ENCODE measurements at places on chromosomes 1 and 21. TPM values are rescaled to one million over a fixed set of nuclear protein-coding genes. Genes with fewer than 3 reads are reported as not detected.

- DNase-seq, result no peak
These were observed 124.0 kb downstream of the CNIH3 start for GRCh38 chr1:224739997-224740684.

DNA sequence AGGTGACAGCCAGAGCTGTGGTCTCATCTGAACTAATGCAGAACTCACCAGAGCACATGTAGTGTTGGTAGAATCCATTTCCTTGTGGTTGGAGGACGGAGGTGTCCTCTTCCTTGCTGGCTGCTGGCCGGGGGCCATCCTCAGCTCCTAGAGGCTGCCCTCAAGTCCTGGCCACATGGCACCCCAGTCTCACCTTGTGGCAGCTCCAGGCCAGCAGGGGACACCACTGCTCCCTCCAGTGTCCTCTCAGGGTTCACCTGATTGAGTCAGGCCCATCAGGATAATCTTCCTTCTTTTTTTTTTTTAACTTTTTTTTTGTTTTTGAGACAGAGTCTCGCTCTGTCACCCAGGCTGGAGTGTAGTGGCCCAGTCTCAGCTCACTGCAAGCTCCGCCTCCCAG, 2.9 kb downstream of the KCNE1 start:
- no peak for DNase-seq

The F13B gene
- total RNA-seq, result not detected

The ANXA9 gene
- not detected for total RNA-seq

The LHX4 gene
- total RNA-seq, result not detected

DNA sequence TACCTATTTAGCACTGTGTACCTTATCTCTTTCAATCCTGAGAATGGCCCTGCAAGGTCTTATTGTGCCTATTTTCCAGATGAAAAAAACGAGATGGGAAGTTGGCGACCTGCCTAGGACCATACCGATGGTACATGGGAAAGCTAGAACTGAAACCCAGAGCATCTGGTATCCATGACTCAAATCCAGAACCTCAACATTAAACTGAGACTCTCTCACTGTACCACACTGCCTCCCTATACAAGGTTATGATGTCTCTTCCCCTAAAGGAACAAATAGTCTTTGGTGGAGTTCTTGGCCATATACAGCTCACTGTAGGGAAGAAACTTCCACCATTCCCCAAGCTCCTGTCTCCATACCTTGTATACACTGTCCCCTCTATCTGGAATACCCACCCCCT, 110.7 kb downstream of the TNR start:
- DNase-seq, result no peak

DNA sequence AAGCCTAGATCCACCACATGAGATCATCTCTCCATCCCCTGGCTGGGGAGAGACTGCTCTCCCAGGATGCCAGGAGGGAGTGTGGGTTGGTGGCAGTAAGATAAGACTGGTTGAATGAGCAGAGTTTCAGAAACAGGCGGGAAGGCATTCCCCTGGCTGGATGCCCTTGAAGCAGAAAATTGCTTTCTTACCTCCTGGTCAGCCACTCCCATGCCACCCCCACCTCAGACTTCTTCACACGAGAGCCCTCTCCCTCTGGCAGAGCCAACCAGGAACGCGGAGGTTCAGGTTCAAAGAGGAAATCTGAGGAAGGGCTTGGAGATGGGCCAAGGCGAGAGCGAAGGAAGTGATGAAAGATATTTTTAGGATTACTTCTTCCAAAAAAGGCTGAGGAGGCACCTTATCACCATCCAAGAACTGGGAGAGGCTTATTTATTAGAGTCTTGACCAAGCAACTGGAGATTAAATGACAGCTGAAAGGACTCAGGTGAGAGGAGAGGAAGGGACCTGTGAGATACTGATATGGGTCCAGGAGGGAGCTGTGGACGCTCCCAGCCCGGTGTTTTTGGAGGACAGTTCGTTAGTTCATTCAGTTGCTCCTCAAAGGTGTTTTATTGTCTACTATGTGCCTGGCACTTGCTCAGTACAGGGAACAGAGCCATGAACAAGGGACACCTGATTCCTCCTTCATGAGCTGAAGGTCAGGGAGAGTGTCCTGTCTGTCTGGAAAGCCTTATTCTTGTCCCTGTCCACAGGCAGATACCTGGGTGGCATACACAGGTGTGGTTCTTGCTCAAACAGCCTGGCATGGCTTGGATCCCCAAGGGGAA, 18.9 kb upstream of the SLC26A9 start:
- DNase-seq, result no peak

The GFI1 gene
- total RNA-seq, result 1.1 TPM

DNA sequence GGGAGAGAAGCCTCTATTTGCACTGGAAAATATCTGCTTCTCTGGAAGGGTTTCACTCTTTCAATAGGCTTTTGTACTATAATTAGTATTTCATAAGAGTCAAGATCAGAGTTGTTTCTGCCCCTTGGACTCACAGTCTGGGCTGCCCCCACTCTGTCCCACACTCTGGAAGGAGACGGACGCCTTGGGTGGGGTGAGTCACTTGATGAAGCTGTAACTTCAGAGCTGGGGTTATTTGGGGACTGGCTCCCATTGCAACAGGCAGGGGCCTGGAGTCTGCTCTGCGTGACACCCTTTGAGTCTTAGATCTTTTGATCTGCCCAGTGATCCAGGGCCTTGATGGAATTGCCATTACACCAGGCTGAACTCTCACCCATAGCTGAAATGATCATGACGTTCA, 4.0 kb upstream of the KCNA10 start:
- DNase-seq, result no peak

- DNase-seq, result no peak
These were observed 1524.3 kb upstream of the B3GALT2 start for GRCh38 chr1:194710671-194711070.

The C1orf226 gene
- total RNA-seq, result 4.4 TPM

GRCh38 chr1:47592296-47593012, 154.6 kb downstream of the FOXD2 start:
- no peak for DNase-seq

The FAM72D gene
- total RNA-seq, result 0.24 TPM

The AXDND1 gene
- not detected for total RNA-seq

GRCh38 chr1:158434741-158435140, 8.7 kb upstream of the OR10K2 start:
- DNase-seq, result no peak

GRCh38 chr1:109508001-109508872, 1.3 kb downstream of the AMIGO1 start:
- DNase-seq, result no peak

The OR6K3 gene
- not detected for total RNA-seq

DNA sequence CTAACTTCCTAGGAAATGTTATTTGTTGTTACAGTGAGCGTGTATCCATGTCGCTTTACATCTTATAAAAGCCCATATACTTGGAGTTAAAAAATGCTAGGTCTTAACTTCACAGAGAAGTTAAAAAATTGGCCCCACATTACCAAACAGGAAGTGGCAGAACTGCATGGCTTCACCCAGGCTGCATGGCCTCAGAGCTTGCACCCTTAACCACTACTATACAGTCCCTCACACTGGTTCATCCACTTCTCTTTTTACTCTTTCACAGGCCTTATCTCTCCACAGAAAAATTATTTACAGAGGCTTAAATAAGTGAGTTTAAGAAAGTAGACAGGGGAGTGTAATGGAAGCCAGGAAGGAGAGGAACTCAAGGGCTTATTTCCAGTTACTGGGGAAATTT, 402.5 kb downstream of the HHAT start:
- DNase-seq, result no peak

DNA sequence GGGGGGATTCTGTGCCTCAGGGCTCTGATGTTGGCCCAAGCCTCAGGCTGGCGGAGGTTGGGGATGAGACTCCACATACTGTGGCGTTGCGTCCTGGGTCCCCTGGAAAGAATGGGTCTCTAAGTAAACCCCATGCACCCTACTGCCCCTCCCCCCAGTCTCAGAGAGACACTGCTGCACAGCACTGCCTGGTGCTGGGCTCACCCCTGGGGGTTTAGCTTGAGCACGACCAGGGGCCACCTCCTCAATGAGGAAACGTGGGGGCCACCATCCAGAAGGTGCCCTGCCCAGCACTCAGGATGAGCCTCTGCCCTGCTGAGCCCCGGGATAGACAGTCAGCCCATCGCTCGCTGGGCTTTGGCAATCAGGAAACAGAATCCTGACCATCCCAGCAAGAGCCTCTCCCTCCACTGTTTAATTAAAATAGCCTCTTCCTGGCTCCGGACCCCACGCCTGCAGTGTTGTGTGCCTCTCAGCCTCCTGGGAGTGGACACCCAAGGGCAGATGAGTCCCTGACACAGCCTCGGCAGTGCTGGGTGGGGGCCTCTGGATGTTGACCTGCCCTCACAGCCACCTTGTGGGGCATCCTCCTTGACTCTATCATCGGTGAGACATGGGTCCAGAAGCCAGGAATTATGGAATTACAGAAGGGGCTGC, 3.5 kb upstream of the KRTAP10-4 start:
- DNase-seq, result no peak

- peak; percentile 81 for DNase-seq
These were observed 406 bp downstream of the KIAA0040 start for GRCh38 chr1:175192111-175192629.

The ACP6 gene
- total RNA-seq, result 15.6 TPM

The TPTE gene
- total RNA-seq, result not detected

DNA sequence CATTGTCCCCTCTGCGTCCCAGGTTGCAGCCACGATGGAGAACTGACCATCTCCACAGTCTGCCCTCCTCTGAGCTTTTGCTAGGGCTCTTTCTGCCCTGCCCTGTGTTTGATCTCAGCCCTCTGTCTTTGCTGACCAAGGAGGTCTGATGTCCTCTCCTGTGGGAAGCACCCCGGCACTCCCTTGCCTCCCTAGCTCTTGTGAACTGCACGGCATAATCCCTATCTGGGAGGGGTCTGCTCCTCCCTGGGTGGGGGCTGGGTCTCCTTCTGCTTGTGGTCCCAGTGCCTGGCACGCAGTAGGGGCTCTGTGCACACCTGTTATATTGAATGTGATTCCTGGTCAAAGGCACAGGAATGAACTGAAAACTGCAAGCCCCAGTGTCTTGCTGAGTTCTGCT, 2.4 kb downstream of the DRAXIN start:
- no peak for DNase-seq

GRCh38 chr1:24893431-24893830, 36.6 kb downstream of the RUNX3 start:
- peak; percentile 41 for DNase-seq

The APCS gene
- not detected for total RNA-seq

The CRYBG2 gene
- total RNA-seq, result 0.27 TPM

The SH2D5 gene
- total RNA-seq, result 0.26 TPM

- DNase-seq, result no peak
These were observed 147.1 kb downstream of the ADSS2 start for GRCh38 chr1:244304656-244305055.

- DNase-seq, result no peak
These were observed 82.6 kb downstream of the C1orf21 start for GRCh38 chr1:184469396-184469795.

DNA sequence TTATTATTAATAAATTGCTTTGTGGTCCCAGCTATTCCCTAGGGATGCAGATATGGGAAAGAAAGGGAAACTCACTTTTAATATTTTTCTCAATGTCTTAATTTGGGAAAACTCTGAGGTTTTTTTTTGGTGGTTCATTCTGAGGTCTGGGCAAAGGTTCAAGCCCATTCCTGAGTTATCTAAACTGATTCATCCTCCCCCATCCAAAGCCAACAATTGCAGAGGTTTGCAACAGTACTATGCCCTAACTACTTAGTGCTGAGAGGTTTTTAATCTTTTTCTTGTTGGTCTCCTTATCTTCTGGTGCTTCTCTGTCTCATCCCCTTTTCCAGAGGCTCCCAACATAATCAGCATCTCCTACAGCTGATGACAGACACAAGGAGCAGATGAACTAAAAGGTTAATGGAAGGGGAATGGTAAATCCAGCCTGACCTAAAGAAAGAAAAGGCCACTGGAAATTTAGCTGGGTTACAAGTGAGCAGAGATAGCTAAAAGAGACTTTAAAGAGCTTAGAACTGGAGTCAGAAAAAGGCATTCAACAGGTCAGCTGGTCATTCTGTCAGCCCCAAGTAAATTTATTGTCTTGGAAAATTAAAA, 390.4 kb downstream of the TGFB2 start:
- no peak for DNase-seq

The NGF gene
- 10.2 TPM for total RNA-seq

DNA sequence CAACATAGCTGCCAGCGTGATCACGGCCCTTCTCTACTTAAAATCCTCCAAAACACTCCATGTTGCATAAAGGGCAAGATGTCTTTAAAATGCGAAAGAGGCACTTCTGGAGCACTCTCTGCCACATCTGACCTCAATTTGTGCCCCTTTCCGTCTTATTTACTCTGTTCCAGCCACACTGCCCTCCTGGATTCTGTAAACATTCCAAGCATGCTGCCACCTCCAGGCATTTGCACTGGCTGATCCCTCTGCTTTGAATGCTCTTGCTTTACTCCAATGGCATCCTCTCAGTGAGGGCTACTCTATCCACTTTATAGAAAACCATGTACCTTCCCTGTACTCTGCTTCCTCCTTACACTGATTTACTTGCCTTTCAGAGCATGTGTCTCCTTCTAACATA, 5.3 kb upstream of the RGS7 start:
- no peak for DNase-seq

DNA sequence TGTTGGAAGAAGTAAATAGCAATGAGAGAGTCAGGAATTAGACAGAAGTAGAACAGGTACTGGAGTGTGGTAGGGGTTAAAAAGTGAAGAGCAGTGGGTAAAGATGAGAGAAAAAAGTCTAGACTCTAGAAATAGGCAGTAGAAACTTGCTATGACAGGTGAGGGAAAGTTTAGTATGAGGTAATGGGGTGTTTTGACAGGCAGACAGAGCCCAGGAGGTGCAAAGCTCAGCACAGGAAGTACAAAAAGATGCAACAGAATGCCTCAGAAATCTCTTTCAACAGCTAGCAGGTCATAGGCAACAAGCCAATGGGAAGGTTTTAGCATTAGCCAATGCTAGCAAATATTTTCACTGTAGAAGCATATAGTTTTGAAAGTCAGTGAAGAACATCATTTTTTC, 319.1 kb upstream of the SGIP1 start:
- DNase-seq, result no peak

DNA sequence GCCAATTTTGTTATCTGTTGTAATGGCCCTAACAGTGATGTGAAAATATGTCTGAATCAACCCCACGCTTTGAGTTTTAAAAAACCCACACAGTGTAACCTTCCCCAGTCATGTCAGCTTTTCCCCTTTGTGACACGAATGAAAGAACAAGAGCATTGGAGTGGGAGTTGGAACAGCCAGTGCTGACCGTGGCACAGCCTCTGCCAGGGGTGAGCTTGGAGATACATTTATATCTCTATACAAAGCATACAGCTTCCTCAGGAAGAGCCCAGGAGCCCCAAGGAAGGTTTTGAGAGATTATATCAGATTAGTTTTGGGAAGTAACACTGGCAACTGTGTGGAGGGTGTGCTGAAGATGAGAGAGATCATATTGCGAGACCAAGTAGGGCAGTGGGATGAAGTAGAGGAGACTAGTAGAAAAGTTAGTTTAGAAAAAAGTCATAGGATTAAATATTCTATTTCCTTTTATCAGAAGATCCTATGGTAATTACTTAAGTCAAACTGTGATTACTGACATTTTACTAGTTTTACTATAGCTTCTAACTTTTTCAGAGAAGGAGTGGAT, 15.9 kb downstream of the LRRC8B start:
- DNase-seq, result no peak

GRCh38 chr1:58781541-58782177, 2.2 kb downstream of the JUN start:
- DNase-seq, result peak; percentile 91

The SDC3 gene
- 64.7 TPM for total RNA-seq

GRCh38 chr1:19975423-19976193, 3.8 kb downstream of the PLA2G2A start:
- DNase-seq, result no peak

The COL6A1 gene
- 593 TPM for total RNA-seq

All from aorta (tissue), 5 donors.